ENCODE measurements at places on chromosomes 11 and 22.

- DNase-seq, result no peak
Observed at GRCh38 chr11:12205330-12205729, 94.9 kb downstream of the MICAL2 start.

DNA sequence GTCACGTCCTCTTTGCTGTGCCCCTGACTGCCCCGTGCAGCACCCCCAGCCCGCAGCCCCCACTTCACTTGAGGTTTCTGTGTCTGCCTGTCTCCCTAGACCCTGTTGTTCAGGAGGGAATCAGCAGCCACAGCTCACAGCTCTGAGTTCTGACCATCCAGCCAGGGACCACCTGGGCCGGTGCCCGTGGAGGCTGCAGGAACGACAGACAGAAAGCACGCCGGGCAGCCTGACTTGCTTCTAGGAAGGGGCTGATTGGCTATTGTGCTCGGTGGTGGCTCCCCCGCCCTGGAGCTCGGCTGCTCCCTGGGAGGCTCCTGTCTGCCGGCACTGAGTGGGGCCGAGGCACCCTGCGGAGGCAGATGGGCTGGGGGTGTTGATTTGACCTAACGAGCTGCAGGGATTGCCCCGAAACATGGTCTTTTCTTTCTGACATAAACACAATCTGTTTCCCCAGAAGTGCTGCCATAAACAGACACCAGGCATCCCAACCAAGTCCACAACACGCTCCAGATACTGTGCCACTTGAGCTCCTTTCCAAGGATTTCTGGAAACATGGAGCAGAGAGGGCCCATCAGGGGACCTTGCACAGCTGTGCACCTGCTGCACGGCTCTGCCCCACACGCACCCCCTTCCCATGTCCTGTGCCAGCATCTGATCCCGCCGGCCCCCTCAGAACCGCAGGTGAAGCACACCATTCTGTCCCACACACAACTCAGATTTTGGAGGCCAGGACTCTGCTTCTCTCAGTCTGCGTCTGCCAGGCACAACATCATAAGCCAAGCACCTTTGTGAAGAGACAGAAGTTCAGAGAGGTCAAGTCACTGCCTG, 855.9 kb downstream of the TBC1D22A start:
- no peak for DNase-seq

DNA sequence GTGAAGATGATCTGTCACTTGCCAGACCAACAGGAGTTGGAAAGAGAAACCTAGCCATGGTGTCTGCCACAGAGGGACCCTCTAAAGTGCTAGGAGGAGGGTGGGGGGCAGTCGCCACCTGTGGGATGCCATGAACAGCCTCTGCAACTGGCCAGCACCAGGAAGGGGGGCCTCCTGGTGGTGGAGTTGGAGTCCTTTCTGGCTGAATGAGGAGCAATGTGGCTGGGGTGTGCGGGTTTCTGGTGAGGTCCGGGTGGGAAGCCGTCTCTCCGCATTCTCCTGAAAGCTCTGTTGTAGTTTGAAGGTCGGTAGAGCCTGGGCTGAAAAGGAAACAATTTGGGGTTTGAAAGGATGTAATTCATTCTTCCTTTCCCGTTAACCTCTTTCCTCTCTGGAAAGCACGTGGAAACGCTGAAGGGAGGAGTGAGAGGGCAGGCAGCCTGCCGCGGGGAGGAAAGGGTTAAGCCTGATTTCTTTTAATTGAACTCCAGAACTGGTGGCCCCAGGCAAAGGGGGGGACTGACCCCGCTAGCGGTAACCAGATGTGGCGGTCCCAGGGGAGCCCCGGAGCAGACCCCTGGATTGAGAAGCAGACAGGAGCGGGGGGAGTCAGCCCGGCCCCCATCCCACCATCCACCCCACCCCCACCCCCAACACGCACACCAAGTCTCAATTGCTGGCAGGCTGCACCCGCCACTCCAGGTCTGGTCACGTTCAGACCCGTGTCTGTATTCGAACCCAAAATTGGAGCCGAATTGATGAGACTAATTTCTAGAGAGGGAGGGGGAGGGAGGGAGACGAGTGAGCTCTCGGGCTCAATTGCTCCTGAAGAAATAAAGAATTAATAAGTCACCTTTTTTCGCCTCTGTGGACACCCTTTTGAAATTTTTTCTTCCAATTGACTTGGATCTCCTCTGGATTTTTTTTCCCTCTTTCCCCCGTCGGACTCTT, 1.8 kb upstream of the FLI1 start:
- no peak for DNase-seq

DNA sequence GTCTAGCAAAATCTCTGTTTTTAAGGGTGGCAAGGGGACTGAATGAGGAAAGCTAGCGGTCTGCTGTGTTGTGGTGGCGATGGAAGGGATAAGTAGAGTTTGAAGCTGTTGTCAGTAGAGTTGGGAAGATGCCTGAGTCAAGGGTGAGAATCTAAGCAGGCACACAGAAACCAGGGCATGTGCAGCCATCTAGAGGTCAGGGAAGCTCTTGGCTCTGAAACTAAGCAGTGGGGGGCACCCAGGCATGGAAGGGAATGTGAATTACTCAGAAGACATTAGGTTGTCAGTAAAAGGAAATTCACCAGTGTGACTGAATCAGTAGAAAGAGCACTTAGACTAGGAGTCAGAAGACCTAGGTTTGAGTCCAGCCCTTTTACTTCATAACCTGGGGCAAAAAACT, 15.4 kb downstream of the BMAL1 start:
- DNase-seq, result no peak

DNA sequence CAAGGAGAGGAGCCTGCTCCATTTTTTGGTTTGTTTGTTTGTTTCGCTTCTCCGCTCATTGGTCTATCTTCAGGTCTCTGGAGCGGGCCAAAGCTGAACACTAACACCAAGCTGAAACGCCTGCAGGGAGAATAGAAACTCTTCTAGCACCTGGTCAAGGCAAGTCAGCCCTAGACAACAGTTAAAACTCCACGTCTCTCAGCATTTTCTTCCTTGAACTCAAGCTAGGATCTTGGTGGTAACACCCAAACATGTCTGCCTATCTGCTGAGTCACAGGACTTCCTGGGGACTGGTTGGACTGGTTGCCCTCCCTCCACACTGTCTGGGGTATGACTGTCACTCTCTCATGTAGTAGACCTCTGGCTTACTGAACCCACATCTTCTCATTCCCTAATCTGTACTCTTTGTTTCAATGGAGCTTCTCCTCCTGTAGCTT, 23.9 kb upstream of the RBFOX2 start:
- peak; percentile 59 for DNase-seq

DNA sequence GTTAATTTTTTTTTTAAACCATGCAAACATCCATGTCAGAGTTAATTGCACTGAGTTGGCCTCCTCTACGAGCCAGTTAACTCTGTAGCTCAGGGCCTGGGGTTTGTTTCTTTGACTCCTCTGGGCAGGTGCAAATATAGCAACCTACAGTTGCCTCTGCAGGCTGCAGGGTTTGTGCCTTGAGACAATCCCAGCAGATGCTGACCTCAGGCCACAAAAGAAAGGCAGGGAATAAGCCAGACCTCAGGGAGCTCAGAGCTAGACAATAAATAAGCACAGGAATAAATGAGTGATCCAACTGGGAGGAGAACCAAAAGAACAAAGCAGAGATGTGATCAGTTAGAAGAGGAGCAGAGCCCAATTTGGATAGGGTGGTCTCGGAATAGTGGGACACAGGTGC, 390.8 kb downstream of the SHANK2 start:
- DNase-seq, result no peak

GRCh38 chr22:47421846-47422245, 659.4 kb downstream of the TBC1D22A start:
- no peak for DNase-seq

DNA sequence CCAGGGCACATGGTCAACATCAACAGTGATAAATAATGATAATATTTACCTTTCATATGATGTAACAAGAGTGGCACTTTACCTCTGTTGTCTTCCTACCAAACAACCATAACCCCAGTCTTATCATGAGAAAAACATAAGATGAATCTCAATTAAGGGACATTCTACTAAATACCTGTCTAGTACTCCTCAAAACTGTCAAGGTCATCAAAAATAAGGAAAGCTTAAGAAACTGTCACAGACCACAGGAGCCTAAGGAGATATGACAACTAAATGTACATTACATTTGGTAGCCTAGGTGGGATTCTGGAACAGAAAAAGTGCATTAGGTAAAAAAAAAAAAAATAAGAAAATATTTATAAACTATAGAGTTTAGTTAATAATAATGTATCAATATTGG, 118.1 kb downstream of the CCDC34 start:
- DNase-seq, result no peak

DNA sequence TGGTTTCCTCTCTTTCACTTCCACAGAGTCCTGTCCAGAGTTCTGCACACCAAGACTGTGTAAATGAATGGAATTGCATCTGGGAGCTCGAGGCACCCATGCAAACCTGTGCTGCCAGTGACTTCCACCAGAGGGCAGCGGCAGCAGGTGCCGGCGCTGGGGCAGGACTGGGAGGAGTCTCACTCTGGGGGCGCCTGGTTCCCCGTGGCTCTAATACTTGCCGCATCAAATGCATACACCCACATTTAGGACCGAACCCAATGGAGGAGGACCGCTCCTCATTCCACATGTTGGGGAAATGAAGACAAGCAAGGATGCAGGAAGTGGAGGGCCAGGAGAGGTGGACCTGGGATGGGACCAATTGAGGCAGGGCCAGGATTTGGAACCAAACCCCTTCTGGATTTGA, 1.1 kb upstream of the CD6 start:
- DNase-seq, result peak; percentile 72

GRCh38 chr11:9990221-9990973, 303.6 kb downstream of the SBF2 start:
- no peak for DNase-seq

GRCh38 chr11:133656082-133656635, 123.9 kb upstream of the OPCML start:
- no peak for DNase-seq

DNA sequence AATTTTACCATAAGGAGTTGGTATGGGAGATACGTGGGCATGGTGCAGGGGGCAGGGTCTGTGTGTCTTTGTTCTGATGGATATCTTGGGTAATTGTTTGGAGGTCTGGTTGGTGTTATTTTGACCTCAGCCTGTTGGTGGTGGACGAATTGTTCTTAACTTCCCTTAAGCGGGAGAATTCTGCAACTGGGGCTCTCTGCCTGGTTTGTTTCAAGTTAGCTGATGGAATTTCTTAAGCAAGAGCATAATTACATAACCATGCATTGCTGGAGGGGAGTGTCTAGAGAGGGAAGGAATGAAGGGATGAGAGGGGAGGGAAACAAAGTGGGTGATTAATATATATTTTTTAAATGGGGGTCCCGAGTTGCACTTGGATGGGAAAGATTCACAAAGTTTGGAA, 908.5 kb upstream of the RAG2 start:
- no peak for DNase-seq

GRCh38 chr11:59273373-59273841, 60.7 kb upstream of the MPEG1 start:
- DNase-seq, result no peak

DNA sequence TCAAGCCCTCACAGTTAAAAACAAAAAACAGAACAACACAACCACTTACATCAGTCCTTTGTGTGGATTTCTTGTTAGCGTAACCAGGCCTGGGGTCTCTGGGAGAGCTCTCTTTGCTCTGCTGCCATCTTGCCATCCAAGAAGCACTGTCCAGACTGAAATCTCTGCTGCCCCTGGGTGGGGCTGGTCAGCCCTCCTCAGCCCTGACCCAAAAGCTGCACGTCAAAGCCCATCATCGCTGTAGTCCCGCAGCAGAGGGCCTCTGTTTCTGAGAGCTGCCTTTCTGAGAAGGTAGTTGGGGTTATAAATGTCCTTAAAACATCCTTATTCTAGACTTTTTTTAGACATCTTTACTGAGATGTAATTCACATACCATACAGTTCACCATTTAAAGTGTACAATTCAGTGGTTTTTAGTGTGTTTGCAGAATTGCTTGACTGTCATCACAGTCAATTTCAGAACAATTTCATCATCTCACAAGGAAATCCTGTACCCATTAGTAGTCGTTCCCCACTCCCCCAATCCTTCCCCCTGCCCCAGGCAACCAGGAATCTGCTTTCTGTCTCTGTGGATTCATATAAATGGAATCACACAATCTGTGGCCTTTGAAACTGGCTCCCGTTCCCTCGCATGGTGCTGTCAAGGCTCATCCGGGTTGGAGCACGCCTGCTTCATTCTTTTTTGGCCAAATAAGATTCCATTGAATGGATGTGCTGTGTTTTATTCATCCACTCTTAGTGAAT, 94.9 kb downstream of the TBC1D22A start:
- DNase-seq, result no peak

DNA sequence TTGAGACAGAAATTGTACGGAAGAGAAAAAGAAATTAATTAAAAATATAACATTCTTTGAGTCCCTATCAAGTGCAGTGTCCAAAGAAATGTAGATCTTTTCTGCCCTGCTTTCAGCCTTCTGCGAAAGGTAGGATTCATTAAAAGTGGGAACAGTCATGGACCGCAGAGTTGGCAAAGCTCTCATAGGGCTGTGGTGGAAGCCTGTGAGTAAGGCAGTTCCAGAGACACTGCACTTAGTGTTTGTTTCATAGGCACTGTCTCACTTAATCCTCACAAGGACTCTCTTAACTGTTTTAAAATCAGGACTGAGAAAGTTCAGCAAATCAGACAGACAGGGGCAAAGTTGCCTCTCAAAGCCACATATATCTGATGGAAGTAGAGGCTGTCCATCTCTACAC, 5.5 kb downstream of the MRGPRX2 start:
- DNase-seq, result no peak

Data from AG08396 (cell line).